AG10803 (cell line): ENCODE measurements at places on chromosomes 11 and 22.

DNA sequence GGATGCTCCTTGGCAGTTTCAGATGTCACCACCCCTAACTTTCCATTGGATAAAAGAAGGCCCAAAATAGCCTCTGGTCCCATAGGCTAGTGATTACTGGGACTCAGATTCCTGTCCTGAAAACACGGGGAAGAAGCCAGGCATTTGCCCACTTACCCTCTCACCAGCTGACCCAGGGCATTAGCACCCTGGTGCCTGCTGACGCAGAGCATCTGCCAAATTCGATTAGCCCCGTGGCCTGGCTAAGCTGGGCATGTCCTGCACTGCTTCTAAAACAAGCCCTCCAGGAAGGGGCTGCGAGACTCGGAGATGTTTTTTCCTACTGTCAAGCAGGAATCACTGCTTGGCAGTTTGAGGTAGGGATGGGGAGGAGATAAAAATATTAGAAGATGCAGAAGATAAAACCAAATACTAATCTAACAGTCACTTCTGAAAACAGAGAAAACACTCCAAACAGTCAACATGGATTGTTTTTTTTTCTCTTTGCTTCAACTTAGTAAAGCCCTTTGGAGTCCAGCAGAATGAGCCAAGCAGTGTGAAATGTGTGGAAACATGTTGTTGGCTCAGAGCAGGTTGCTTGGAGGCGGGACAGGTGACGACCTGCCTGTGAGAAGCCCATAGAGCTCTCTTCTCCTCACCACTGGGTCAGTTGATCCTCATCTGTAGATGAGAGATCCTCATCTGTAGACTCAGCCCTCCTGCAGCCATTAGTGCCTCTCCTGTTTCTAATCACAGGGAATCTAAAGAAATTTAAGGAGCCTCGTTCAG, 54.0 kb downstream of the BDNF start:
- no peak for DNase-seq

DNA sequence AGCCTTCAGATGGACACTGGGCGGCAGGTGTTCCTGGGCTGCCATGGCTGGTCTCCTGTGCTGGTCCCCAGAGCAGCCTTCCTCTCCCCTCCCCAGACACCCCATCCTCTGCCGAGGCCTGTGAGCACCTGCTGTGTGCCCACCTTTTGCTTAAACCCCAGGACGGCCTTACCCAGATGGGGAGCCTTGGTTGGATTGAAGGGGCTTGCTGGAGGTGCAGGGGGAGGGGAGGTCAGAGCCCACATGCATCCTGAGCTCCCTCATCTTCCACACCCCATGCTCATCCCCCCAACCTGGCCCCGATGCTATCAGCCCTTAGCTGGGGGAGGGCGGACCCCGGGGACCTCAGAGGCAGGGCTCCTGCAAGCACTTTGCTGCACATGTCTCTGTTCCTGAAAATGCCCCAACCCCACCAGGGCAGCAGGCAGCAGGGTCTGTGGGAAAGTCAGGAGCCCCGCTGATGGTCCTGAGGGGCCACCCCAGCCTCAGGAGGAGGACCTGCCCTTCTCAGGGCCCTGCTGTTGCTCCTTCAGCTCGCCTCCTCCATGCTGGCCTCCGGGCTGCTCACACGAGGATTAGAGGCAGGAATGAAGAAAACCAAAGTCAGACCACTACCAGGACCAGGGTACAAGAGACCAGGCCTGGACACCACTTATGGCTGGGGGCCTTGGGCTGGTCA, 41.6 kb upstream of the CCDC188 start:
- no peak for DNase-seq

- DNase-seq = no peak
Measured at GRCh38 chr11:128473636-128474035, 113.7 kb downstream of the ETS1 start.

DNA sequence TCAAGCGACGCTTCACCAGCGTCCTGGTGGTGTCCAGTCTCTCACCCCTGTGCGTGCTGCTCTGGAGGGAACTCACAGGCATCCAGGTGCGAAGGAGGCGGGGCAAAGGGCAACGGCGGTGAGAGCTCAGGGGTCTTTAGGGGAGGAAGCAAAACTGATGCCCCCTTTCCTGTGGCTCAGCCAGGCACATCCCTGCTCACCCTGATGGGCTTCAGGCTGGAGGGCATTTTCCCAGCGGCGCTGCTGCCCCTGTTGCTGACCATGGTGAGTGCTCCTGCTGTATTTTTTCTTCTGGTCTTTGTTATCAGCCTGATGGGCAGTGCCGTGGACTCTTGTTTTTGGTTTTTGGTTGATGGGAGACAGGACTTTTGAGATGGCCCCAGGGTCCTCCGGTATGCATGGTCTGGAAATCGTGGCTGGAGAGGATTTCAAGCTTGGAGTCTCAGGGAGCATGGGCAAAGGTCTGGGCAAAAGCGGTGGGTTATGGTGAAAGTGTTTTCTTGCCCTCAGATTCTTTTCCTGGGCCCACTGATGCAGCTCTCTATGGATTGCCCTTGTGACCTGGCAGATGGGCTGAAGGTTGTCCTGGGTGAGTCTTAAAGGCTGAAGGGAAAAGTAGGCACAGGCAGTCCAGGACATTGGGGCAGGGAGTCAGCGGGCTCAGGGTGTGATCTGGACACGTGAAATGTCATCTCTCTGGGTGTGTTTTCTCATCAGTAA, 695 bp downstream of the RCE1 start:
- DNase-seq = no peak

DNA sequence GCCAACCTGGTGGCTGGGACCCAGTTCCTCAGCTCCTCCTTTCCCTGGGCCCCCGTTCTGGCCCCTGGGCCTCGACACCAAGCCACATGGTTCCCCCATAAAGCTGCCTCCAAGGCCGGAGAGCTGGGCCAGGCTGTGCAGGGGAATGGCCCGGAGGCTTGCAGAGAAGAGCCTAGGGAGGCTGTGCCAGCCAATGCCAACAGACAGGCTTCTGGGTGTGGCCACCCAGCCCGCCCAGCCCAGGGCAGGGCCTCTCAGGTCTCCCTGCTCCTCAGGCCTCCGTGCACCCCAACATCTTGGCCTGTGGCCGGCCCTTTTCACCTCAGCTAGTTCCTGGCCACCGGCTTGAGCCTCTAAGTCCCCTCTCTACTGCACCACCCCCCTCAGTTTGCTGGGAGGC, 17.4 kb upstream of the FLRT1 start:
- no peak for DNase-seq

DNA sequence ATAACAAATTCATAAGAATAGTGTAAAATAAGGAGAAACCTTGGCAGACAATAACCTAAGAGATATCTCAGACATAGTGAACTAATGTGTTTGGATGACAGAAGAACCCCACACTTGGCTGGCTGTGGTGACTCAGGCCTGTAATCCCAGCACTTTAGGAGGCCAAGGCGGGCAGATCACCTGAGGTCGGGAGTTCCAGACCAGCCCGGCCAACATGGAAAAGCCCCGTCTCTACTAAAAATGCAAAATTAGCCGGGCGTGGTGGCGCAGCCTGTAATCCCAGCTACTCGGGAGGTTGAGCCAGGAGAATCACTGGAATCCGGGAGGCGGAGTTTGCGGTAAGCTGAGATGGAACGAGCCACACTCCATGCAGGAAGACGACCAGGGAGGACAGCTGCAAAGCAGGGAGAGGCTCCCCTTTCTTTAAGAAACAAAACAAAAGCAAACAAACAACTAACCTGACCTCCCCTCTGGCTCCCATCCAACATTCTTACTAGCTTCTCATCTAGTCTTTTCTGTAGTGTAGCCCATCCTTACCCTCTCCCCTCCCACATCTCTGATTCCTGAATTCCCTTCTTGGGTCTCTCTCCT, 84.2 kb downstream of the ZNF280B start:
- no peak for DNase-seq
